Renal pelvis (tissue), 12 donors: ENCODE measurements at places on chromosomes 6 and 20. TPM values are rescaled to one million over a fixed set of nuclear protein-coding genes. Genes with fewer than 3 reads are reported as not detected.

The SLC32A1 gene
- polyA plus RNA-seq: 2.3 TPM

The CALHM4 gene
- 1.5 TPM for polyA plus RNA-seq

The WRNIP1 gene
- 51.6 TPM for polyA plus RNA-seq

The DPPA5 gene
- polyA plus RNA-seq: not detected

The SIRPB2 gene
- 1.1 TPM for polyA plus RNA-seq
